SHP77 treated with DMSO at 0.1 percent for 48 hours (cell line): ENCODE measurements at places on chromosomes 13 and 19.

- no peak for DNase-seq
These were observed 15.2 kb downstream of the IER2 start for GRCh38 chr19:13165162-13165997.

GRCh38 chr13:113226873-113227450, 17.5 kb downstream of the CUL4A start:
- no peak for DNase-seq

GRCh38 chr13:19818223-19818842, 35.6 kb upstream of the PSPC1 start:
- no peak for DNase-seq

- no peak for DNase-seq
These were observed 49.4 kb upstream of the INTS6 start for GRCh38 chr13:51502153-51502651.

- peak; percentile 42 for DNase-seq
These were observed 122.6 kb upstream of the SLC10A2 start for GRCh38 chr13:103188713-103189326.

DNA sequence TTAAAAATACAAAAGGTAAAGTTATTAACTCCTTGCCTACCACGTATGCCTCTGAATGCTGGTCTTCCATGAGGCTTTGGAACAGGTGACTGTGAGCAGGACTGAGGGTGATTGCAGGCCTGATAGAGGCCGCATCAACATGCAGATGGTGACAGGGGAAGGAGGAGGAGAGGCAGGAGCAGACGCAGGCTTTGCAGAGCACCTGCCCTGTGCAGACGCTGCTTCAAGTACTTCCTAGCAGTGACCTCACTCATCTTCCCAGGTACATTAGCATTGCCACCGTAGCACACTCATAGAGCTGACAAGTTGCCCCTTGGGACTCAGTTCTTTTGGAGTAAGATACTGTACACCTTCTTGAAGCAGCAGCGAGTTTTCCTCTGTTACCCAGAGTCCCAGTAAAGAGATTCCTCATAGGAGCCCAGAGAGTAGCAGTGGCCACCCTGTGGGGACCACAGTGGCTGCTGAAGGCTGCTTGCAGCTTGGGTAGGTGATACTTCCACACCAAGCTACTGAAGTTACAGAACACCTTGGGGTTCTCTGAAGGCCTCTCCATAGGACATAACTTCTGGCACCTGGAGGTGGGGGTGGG, 56.0 kb downstream of the ZNF536 start:
- DNase-seq: no peak

DNA sequence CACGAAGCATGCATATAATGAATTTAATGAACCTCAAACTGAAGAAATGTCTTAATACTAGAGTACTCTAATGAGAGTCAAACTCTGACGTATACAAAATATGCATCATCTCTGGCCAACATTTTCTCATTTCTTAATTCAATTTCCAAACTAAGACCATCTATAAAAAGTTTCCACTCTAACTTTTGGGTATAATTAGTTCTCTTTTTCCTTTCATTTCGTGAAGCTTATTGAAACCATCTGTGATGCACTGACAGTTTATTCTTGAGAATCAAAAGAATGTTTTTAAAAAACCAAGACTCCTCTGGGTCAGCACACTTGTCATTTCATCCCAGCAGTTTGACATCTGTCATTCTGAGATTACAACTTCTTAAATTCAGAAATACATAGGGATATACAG, 90.0 kb downstream of the CAB39L start:
- DNase-seq: no peak

GRCh38 chr13:80883545-80883944, 542.6 kb upstream of the SPRY2 start:
- DNase-seq: no peak

GRCh38 chr19:33376423-33376822, 2.9 kb downstream of the CEBPG start:
- DNase-seq: no peak

GRCh38 chr13:44646044-44646443, 69.9 kb upstream of the TSC22D1 start:
- no peak for DNase-seq

DNA sequence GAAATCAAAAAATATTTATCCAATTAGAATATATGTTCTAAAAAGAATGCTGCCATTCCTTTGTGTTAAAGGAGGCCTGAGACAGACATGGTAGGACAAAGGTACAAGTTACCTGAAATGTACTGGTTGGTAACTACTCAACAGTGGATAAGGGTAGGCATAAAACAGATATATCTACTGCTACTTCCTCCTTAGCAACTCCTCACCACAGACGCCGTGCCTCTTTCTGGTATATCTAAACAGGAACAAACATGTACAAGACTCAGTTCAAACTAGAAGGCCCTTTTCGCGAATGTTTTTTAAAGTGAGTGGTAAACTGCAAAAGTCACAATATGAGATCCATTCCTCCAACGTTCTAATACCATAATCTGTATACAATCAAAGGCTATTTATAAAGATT, 86.9 kb downstream of the TBC1D4 start:
- DNase-seq: no peak

DNA sequence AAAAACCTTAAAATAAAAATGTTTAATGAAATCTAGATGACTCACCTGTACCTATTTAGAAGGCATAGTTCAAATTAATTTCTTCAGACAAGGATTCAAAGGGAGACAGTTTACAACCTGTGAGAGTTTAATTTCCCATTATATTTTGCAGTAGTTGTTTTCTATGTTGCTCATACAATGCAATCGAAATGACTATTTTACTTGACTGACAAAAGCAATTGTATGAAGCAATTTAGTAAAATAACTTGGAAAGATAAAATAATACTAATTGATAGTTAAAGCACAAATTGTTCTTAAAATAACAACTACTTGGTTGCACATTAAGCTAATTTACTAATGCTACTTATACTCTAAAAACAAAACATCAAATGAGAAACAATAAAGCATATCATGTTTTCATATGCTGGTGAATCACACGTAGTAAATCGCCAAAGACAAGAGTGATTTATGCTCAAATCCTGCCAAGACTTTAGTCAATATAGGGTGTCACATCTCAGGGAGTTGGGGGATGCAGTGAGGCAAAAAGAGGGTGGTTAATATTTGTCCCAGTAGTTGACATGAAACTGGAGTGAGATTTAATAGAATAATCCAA, 6.4 kb downstream of the DACH1 start:
- DNase-seq: peak; percentile 28

DNA sequence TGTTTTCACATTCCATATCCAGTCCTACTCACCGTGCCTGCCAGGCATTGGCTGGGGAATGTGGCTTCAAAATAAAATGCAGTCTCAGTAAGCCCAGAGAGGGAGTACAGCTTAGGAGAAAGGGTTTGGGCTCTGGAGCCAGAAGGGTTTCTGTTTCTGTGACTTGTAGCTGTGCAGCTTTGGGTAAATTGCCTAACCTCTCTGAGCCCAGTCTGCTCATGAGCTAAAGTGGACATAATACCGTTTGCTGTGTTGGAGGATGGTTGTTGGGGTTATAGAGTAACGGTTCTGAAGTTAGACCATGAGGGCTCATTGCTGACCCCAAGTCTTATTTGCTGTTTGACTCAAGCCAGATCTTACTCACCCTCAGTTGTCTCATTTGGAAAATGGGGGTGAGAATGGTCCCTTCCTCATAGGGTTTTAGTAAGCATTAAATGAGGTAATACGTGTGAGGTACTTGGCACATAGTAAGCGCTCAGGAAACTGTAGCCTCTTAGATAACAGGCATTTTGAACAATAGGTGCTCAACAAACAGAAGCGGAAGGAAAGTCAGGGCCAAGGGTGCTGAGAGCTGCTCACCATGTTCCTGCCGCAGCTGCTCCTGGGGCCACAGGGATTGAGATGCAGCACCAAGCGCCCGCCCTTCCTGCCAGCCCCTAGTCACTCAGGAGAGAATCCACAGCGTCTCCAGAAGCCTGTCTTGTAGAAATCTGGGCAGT, 45.5 kb downstream of the C13orf42 start:
- DNase-seq: no peak

DNA sequence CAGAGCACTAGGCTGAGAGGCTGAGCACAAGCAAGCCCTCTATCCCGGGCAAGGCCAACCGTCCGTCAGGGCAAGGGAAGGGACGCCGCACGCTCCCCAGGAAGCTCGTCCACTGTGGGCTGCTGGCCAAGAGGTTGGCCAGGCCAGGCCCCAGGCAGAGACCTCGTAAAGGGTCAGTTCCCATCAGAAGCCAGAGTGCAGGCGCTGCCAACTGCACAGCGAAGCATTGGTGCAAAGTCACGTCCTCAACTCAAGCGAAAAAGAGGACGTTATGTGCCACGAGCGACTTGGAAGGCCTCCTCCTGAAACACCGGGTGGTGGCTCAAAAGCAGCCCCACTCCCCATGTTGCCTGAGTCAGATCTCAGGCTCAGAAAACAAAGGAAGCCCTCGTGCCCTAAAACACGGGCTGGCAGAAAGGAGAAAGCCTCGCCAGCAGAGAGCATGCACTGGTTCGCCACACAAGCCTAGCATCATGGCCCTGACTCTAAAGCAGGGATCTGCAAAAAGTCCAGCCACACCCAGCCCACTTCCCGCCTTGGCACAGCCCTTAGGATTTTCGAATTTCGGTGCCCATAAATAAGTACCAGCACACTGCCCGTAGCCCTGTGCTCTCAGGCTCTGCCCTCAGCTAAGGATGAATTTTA, 4.7 kb downstream of the AKAP8 start:
- no peak for DNase-seq

GRCh38 chr13:48621056-48621455, 32.7 kb upstream of the CYSLTR2 start:
- DNase-seq: no peak

DNA sequence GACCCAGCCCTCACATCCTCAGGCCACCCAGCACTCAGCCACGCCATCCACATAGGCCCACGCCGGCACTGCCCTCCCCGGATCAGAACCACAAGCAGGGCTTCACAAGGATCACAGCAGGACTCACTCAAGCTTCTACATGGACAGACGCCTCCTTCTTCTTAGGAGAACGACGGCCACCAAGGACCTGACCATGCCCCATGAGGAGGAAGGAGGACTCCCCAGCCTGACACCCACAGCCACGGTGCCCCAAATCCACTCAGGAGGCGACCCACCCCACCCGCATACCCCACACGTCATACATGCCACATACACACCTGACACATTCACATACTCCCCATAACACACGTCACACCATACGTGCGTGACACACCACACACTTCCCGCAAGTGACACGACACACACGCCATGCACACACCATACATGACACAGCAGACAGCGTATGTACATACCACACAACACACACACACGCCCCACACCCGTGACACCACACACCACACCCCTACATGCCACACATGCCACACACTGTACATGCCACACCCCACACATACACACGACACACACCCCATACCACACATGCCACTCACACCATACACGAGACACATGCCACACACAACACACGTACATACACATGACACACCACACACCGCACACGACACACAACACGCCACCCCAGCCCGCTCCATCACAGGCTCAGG, 50.4 kb downstream of the MLLT1 start:
- DNase-seq: no peak

DNA sequence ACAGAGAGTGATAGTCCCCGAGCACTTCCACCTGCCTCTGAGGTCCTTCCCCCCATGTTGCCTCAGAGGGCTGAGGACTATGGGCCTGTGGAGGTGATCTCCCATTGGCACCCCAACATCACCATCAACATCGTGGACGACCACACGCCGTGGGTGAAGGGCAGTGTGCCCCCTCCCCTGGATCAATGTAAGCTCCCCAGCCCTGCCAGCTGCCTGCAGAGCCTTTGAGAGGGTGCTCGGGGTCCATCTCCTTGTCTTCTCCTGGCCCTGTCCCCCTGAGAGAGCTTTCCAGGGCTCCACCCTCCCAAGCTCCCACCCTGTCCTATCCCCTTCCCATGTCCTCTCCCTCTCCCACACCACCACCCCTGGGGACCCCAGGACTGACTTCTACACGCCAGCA, 14.9 kb upstream of the RELB start:
- no peak for DNase-seq

DNA sequence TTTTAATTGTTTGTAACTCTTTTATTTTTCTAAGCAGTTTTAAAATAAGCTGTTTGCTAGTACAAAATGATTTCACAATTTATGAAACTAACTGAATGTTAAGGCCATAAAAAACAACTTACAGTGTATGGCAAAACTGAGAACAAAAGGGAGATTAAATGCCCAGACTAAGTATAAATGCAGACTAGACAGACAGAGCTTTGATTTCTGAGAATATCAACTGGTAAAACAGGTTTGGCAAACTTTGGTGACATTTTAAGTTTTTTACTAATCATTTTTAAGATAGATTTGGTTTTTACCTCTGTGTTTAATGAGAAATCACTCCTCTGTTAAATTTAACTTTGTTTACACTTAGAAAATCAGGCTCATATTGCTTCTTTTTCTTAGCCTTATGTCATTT, 127.5 kb upstream of the KLF5 start:
- no peak for DNase-seq

DNA sequence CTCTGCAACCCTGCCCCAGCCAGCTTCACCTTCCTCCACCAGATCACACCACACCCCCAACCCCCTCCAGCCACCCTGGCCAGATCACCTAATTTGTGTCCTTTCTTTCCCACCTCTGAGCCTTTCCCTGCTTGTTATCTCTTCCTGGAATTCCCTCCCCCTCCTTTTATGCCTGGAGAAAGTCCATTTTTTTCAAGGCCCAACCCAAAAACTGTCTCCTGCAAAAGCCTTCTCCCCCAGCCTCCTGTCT, 5.3 kb upstream of the TLE2 start:
- no peak for DNase-seq

- DNase-seq: no peak
These were observed 1.8 kb downstream of the MYBPC2 start for GRCh38 chr19:50434525-50434924.

DNA sequence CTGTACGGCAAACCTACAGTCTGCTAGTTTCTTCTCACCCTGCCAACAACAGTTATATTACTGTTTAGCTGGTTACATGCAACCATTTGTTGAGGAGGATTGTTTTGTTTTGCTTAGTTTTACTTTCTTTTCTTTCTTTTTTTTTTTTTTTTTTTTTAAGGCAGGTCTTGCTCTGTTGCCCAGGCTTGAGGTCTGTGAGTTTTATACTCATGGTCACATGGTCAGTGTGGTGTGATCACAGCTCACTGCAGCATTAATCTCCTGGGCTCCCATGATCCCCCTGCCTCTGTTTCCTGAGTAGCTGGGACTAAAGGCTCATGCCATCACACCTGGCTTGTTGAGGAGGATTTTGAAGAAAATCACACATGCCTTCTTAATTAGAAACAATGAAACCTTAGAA, 505.6 kb downstream of the GPC5 start:
- no peak for DNase-seq

GRCh38 chr13:51721496-51721895, 82.5 kb downstream of the DHRS12 start:
- no peak for DNase-seq
